ENCODE measurements at places on chromosomes 12 and 14. TPM values are rescaled to one million over a fixed set of nuclear protein-coding genes. Genes with fewer than 3 reads are reported as not detected.

Gene OAS2
- 148 TPM for total RNA-seq

GRCh38 chr14:61953602-61954001, 191.4 kb downstream of the SNAPC1 start:
- no peak for DNase-seq

GRCh38 chr14:74913986-74914573, 9.0 kb downstream of the RPS6KL1 start:
- peak; percentile 23 for DNase-seq

Gene PSMB11
- not detected for total RNA-seq

DNA sequence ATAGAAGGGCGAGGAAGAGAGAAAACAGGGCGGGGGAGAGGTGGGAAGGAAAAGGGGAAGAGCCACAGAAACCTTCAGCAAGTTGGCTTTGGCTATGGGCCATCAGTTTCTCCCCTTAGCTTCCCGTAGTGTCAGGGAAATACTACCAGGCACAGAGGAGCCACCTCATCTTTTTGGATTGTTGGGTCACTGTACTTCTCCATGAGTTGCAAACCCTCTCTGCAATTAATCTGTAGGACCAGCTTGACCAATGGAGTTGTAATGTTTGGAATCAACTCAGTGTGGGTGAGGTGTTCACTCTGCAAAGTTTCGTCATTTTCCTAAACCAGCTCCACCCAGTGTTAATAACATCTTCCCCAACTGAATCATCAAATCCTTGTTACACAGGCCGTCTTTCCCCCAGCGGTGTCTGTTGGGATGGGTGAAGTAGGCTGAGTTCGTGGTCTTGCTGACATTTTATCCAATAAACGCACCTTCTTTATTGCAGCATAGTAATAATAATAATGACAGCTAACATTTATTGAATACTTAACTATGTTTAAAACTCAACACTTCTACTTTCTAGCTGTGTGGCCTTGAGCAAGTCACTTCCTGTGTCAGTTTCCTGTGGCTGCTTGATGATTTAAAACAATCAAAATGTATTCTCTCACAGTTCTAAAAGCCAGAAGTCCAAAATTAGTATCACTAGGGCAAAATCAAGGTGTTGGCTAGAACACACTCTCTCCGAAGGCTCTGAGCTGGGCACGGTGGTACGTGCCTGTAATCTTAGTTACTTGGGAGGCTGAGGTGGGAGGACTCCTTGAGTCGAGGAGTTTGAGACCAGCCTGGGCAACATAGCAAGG, 8.1 kb upstream of the GLTP start:
- peak; percentile 66 for DNase-seq

- DNase-seq: peak; percentile 20
These were observed 65.8 kb downstream of the NUMB start for GRCh38 chr14:73392329-73393257.

Gene WBP11
- 131 TPM for total RNA-seq

GRCh38 chr14:76755610-76756370, 5.5 kb upstream of the VASH1 start:
- DNase-seq: no peak

- no peak for DNase-seq
These were observed 244.8 kb downstream of the TMTC2 start for GRCh38 chr12:82931349-82932116.

Gene RPS6KL1
- total RNA-seq: 4.9 TPM

Gene VRK1
- total RNA-seq: 77.4 TPM

GRCh38 chr12:65343230-65343629, 64.7 kb downstream of the MSRB3 start:
- no peak for DNase-seq

Gene C12orf54
- not detected for total RNA-seq

Gene KRT81
- not detected for total RNA-seq

DNA sequence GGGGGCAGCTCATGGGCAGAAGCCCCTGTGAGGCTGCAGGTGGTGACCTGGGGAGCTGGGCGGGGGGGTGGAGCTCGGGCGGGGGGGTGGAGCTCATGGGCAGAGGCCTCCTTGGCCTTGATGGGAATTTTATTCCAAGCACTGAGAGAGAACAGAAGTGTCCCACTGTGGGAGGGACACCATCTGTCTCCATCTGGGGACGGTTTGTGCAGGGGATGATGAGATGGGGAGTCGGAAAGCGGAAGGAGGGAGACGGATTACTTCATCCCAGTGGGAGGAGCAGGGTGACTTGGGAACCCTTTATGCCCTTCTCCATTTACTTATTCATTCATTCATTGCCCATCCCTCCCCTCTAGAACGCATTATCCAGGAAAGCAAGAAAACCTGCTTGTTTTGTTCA, 304.7 kb downstream of the ADGRD1 start:
- no peak for DNase-seq

DNA sequence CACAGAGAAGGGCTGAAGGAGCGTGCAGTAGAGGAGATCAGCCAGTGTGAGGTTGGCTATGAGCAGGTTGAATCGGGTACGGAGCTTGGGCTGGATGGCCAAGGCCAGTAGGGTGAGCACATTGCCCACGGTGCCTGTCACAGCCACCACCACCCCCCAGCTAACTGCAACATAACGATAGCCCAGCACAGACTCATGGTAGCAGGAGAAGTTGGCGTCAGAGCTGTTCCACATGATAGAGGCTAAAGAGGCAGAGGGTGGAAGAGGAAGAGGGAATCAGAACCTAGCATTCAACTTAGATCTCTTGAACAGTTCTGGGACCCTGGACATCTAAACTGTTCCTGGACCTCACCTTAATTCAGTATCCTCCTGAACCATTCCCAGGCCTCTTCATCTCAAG, 668 bp downstream of the GPR84 start:
- no peak for DNase-seq

Gene SPRYD4
- total RNA-seq: 2.4 TPM

DNA sequence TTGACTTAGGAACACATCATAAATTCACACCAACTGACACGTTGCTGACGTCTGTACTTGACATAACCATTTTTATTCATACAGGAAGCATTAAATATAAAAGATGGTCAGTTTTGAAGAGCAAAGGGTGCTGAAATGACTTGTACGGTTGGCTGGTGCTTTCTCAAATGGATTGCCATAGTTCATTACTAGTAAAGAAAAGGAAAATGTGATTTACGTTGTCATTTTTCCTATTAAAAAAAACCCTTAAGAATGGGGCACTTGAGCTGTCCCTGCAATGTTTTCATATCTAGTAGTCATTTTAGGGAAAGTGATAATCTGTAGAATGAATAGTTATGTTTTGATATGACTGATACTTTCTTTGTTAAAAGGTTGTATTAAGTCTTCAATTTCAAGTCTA, 22.5 kb upstream of the MANSC4 start:
- DNase-seq: peak; percentile 37

- DNase-seq: no peak
These were observed at the start of gene EDDM3A for GRCh38 chr14:20745571-20746358. Gene EDDM3A (plus strand): TSS chr14:20745887. CDS start chr14:20747581, 1,694 bp downstream.

DNA sequence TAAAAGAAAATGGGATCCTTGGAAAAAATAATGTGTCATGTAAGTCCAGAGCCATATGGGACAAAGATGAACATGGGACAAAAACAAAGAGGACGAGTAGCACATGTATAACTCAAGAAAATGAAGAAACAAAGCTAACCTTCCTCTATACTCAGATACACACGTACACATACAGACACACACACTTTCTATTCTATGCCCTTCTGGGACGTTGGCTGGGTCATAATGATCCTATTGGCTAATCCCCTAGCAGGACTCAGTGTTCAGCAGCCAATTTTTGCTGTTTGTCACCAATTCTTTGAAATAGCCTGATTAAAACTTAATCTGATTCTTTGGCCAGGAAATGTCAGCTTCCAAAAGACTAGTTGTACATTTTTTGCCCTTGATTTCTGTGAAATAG, 189.4 kb upstream of the FOXG1 start:
- DNase-seq: no peak

Gene CISTR
- not detected for total RNA-seq

Gene PRIMA1
- not detected for total RNA-seq

Gene VRTN
- not detected for total RNA-seq

- DNase-seq: no peak
These were observed 23.5 kb downstream of the SDSL start for GRCh38 chr12:113445544-113446171.

- no peak for DNase-seq
These were observed 57.3 kb downstream of the FLRT2 start for GRCh38 chr14:85587151-85587711.

DNA sequence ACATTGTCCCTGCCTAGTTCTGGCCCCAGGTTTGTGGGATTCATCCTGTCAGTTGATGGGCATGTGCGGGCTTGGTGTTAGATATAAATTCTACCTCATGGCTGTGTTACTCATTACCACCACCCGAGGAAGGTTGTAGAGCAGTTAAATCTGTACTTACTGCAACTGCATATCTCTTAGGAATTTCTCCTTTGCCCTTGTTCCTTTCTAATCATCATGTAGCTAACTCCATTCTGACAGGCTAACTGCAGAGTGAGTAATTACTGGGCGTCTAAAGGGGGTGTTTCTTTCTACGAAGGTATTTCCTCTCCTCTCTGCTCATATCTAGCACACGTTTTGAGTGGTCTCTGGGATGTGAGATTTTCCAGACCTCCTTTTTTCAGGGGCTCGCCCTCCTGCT, 1076.7 kb downstream of the TMTC2 start:
- no peak for DNase-seq

Gene E2F7
- total RNA-seq: 5.8 TPM

GRCh38 chr12:49540229-49541139, 1.7 kb downstream of the KCNH3 start:
- no peak for DNase-seq

DNA sequence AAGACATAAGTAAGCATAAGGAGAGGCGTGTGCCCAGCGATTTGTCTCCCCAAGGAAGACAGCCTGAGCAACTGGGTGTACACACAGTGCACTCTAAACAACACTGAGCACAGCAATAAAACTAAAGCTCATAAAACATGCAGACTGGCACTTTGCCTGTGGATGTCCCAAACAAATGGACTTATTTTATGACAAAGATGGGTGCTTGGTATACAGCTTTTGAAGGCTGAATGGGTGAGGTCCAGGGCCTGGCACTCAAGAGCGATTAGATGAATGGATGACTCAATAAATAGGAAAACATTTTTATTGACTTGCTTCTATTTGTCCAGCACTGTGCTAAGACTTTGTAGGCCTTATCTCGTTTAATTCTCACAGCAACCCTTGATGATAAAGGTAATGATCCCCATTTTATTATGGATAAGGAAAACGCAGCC, 28.5 kb downstream of the LGMN start:
- no peak for DNase-seq

GRCh38 chr12:63863658-63864453, 19.4 kb downstream of the SRGAP1 start:
- DNase-seq: no peak

Gene PLXNC1
- 5.7 TPM for total RNA-seq

DNA sequence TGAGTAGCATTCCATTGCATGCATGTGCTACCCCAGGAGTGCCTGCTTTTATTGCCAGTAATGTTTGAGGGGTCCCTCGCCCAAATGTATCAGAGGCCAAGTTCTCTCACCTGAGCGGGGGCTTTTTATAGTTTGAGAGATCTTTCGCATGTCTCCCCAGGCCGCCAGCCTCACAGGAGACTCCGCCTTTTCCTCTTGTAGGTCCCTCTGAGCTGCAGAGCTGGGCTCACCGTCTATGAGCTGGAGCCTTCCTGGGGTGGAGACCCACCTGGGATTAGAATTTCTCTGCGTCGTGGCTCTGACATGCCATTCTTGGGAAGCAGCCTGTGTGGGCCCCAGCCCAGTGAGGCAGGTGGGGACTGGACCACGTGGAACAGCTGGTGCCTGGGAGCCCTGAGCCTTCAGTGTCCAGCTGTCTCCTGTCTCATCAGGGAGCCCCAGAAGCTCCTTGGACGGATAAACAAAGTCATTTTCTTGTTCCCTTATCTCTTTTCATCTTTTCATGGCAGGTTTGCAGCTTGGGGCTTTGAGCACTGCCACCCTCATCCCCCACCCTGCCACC, 261.7 kb upstream of the CRY1 start:
- no peak for DNase-seq

DNA sequence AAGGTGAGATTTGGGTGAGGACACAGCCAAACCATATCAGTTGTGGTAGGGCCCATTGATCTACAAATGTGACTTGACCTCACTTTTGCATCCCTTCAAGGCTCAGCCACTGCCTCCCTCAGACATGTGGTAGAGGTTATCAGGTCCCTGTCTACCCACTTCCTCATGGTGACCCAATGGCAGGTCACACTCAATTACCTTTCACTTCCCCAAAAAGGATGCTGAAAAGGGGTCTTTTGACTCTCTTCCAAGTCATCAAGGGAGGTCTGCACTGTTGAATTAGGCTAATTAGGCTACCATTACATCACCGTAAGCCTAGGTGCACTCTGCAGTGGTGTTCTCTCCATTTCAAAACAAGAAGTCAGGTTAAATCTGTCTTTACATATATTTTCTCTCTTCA, 22.6 kb upstream of the DRAM1 start:
- no peak for DNase-seq

DNA sequence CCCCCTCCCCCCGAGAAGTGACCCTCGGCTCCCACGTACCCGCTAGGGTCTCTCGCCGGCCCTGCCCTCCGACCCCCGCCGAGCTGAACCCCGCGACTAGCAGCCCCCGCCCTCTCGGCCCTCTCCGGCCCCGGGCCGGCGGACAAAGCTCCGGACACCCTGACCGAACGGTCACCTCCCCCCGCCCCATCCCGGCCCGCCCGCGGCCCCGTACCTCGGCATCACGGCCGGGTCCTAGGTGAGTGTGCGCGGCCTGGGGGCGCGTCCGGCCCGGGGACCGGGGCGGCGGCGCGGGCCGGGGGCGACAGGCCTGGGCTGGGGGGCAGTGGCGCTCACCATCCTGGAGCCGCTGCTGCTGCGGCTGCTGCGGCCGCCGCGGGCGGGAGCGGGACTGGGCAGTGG, at the start of gene FIGNL2:
TSS of gene FIGNL2 (minus strand) at position 393 of the 402 bp plus-strand sequence. CDS start 26,305 bp downstream, outside the sequence.
- no peak for DNase-seq

Gene SLC7A7
- 0.10 TPM for total RNA-seq

GRCh38 chr12:6631549-6631961, 4.2 kb downstream of the LPAR5 start:
- peak; percentile 43 for DNase-seq

DNA sequence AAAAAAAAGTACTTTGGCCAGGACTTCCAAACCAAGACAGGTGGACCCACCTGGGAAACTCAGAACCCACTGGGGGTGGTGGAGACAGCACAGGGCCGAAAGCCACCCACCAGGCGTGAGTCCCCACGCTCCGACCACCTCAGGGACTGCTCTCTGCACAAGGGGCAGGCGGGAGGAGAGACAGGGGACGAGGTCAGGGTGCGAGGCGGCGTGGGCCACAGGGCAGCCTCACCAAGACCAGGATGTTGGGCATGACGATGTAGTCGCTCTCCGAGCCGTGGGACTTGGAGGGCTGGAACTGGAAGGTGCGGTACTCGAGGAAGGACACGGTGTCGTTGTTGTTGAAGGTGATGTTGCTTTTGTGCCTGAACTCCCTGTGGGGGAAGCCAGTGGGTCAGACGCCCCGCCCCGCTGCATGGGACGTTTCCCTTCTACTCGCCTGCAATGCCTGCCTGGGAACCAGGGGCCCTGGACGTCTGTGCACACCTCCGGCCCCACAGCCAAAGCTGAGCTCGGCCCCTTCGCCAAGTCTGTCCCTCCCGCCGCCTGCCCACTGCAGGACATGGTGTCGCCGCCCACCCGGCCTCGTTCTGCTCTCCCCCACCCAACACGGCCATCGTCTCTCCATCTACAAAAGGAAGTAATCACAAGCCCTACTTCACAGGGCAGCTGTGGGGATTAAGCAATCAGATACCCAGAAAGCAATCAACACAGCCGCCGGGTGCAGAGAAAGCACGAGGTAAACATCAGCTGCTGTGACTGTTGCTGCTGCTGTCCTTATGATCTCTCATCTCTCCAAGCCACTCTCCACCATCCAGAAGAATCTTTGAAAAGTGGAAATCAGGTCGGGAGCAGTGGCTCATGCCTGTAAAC, 48.7 kb downstream of the SCARB1 start:
- no peak for DNase-seq
